Muscle of leg (tissue), 16 donors: ENCODE measurements at places on chromosomes 13 and 19.

GRCh38 chr13:74444864-74445479 is 310.8 kb upstream of the KLF12 start:
- no peak for DNase-seq

DNA sequence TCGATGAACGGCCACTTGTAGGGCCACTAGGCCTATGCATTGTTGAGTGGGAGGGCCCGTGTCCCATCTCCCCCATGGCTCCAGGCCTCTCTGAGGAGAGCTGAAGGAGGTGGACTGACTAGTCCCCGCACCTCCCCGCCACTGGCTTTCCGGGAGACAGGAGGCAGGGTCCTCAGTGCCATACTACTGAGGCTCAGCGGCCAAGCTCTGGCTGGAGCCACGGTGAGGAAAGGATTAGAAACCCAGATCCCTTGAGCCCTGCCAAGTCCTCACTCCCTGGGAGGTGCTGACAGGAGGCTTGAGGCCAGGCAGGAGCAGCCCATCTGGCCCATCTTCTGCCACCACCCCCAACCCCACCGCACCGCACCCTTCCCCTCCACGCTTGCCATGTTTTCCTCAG is 29.0 kb downstream of the CCDC8 start:
- DNase-seq = no peak

DNA sequence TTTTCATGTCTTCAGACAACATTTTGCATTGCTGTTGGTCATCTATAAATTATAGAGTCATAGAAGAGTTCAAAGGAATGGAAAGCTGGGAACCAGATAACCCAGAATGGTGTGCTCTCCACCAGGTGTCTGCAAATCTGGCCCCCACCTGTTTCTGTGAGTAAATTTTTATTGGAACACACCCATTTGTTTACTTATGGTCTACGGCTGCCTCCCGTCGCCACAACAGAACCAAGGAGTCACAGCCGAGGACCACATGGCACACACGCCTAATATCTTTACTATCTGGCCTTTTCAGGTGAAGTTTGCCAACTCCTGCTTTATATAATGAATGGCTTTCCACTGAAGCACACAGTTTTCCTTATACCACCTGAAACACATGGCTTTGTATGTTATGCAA is 58.2 kb downstream of the EFNB2 start:
- no peak for DNase-seq

DNA sequence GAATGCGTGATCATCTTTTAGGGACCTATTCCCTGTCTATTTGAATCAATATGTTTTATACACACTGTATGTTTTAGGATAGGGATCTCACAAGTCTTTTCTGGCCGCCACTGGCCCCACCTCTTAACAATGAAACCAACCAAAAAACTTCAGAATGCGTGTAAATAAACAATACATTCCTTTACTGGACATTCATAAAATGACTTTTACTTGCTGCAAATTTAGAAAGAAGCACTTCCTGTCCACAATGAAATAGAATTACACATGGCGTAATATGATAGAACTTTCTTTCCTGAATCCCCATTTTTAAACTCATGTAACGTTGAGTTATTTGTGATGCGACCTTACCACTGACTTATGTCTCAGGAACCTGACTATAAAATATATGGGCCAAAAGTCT is 233.6 kb downstream of the SLITRK6 start:
- DNase-seq = peak; percentile 25

- DNase-seq = peak; percentile 80
Observed at GRCh38 chr13:94859278-94859691, 146.9 kb upstream of the SOX21 start.

GRCh38 chr13:69999875-70000274 is 107.8 kb upstream of the ATXN8OS start:
- DNase-seq = no peak
